ENCODE measurements at places on chromosomes 2 and 18. TPM values are rescaled to one million over a fixed set of nuclear protein-coding genes. Genes with fewer than 3 reads are reported as not detected.
A peak's percentile ranks its signal among the peaks of the same experiment; 100 is the strongest.

DNA sequence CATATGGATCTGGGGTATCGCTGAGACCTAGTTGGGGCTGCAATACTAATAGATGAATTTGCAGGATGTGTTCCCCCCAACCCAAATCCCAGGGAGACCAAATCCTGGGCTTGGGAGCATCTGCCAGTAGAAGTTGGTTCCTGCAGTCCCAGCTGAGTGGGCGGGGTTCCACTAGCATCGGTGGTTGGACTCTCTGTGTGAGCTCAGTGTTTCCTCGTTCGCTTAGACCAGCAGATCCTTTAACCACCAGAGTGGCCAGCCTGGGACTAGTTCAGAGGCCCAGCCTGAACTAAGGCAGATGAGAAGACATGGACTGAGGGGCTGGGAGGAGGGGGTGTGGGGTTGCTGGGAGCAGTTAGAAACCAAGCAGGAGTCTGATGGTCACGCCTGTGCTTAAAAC, 40.7 kb downstream of the PCARE start:
- DNase-seq, result no peak

Gene FOXD4L1
- not detected for total RNA-seq

- no peak for DNase-seq
These were observed 205.2 kb upstream of the HDAC4 start for GRCh38 chr2:239605976-239606375.

DNA sequence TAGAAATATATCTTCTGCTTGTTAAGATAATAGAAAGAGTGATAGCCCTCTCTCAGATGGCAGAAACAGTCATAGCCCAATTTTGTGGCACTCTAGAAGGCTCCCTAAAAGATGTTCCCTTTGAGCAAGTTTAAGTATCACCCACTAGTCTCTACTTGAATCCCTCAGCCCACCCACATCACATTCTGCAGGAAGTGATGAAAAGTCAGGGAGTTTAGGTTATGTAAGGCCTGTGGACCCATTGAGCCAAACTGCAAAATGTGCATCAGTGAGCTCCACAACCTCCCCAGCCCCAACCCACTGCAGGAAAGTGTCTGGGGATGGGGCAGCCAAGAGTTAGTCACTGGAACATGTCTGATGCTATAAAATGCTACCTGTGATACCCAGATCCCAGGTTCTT, 25.6 kb downstream of the ANKRD44 start:
- no peak for DNase-seq

DNA sequence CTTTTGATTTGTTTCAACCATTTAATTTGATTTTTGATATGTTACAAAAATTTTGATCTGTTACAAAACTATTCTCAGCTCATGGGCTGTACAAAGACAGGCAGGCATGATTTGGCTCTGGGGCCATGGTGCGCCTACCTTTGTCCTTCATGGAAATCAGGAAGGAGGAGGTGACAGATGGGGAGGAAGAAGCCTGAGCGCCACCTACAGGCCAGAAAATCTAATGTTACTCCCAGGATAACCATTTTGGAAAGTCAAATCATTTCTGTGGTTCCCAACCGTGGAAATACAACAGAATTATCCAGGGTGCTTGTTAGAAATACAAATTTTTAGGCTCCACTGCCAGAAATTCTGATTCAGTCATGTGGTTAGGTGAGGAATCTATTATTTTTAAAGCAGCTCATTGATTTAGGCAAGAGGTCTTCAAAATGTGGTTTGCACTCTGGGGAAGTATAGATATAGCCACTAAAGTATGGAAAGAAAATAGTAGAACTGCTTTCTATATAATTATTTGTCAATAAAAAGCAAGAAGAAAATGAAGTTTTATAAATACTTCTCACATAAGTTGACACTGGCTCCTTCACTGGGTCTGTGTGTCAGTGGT, 93.9 kb downstream of the EVA1A start:
- DNase-seq, result no peak

Gene ATOH8
- total RNA-seq, result 21.5 TPM

DNA sequence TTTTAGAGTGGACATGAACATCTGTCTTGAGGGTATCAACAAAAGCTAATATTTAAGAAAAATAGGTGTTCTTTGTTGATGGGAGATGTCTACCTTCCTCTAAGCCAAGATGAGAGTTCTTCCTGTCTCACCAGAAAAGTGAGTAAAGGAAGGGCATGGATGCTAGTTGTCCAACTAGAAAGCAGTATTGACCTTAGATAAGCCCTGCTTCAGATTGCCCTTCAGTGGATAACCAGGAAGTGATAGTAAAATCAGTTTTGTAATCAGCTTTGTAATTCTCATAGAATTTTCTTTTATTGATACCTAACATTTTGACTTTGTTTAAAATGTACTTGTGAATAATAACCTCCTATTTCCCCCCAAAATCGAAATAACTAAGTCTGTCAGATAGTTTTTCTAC, 134.7 kb downstream of the ZNF407 start:
- DNase-seq, result no peak

Gene CACNB4
- total RNA-seq, result under 0.01 TPM

Gene ABCG5
- not detected for total RNA-seq

DNA sequence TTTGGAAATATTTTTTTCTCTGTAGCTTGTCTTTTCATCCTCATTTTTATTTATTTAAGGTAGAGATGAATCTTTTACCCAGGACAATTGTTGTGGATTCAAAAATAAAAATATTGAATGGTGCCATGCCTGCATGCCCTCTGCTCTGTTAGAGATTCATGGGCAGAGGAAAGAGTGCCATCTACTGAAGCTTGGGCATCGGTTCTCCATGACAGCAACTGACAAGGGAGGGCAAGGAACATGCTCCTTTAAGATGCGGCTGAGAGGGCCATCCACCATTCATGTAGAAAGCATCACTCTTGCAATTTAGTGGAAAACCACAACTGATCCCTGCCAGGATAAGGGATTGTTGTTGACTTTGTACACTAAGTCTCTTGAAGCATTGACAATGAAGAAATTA, 79.9 kb downstream of the PARD3B start:
- peak; percentile 38 for DNase-seq

Gene SERPINB12
- not detected for total RNA-seq

- DNase-seq, result no peak
These were observed 157.0 kb upstream of the CBLN2 start for GRCh38 chr18:72700961-72701710.

GRCh38 chr2:123640685-123641335, 384.3 kb upstream of the CNTNAP5 start:
- no peak for DNase-seq

Gene DLGAP1
- total RNA-seq, result under 0.01 TPM

DNA sequence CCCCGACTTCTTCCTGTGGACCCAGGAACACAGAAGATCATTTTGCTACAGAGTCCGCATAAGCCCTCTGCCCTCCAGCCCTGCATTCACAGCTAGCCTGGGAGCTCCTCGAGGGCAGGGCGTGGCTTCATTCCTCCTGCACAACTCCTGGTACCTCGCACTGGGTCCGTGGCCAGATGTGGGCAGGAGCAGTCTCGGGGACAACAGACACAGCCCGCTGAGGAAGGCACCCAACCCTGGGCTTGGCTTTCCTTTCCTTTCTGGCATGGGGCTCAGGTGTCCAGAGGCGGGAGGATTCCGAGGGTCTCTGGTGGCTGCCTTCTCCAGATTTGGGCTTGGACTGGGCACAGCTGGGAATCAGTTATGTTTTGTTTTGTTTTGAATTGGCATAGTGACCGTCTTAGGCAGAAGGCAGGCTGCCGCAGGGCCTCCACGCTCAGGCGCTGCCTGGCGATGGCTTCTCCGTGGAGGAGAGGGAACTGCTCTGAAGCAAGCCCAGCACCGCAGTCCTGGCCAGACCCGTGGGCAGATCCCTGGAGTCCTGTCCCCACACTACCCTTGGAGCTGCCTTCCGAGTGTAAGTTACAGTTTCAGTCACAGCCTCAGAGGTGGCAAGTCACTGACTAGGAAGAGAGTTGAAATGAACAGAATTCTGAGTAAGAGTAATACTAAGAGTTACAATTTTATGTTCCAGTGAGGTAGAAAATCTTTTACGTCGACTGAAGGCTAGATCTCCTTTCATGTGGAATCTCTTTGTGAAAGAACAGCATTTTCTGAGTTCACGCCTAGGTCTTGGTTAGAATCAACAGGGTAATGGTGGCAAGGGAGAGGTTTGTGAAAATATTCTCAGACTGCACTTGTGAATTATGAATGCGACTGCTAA, 47.9 kb downstream of the LDLRAD4 start:
- no peak for DNase-seq

- DNase-seq, result no peak
These were observed 220.8 kb downstream of the SH3RF3 start for GRCh38 chr2:109349503-109350465.
